Omental fat pad (tissue), 4 donors: ENCODE measurements at places on chromosomes 3 and 15. TPM values are rescaled to one million over a fixed set of nuclear protein-coding genes. Genes with fewer than 3 reads are reported as not detected.

GRCh38 chr15:87604857-87605446 is 651.6 kb downstream of the NTRK3 start:
- no peak for DNase-seq

DNA sequence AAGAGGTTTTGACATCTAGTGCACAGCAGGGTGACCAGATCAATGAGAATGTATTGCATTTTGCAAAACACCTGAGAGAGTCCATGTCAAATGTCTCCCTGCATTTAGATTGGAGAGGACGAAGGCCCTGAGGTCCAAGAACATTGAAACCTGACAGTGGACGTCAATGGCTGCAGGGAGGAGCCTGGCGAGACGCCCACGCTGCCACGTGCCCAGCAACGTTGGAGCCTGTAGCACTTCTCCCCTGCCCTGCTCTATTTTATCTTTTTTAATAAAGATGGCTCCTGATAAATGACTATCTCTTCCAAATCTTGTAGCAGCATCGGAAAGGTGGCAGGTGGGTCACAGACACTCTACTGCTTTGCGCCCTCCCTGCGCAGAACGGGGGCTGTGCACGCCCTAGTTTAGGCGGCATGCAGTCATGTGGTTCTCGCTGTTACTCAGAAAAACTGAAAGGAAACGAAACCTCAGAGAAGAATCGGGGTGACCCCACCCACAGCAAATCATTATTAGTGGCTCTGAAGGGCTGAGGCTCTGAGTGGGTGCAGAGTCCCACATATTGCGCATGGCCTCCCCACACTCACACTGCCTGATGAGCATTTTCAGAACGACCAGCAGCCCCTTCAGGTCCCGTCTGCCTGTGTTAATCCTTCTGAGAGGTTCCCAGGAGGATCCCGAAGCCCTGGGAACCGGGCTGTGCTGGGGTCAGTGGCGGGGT is 62.5 kb upstream of the TAMM41 start:
- no peak for DNase-seq

GRCh38 chr15:62854420-62855084 is 188.0 kb upstream of the TPM1 start:
- DNase-seq: no peak

DNA sequence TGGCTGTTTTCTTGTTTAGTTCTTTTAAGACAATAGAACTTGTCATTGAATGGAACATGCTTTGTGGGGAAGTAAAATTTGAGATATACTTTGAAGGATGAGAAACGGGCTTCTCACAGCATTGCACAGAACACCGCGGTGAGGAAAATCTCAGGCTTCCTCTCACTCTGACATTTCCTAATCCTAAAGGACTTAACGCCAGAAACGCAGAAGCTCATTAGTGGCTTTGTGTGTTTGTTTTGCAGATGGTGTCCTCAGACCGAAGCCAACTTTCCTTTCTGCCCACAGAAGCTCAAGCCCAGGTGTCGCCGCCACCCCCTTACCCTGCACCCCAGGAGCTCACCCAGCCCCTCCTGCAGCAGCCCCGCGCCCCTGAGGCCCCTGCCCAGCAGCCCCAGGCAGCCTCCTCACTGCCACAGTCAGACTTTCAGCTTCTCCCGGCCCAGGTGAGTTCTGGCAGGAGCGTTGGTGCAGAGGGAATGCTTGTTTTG is 78.9 kb upstream of the BLM start:
- DNase-seq: no peak

- DNase-seq: no peak
These were observed 169.6 kb downstream of the UACA start for GRCh38 chr15:70593795-70594194.

- no peak for DNase-seq
These were observed 58.8 kb upstream of the CTXND1 start for GRCh38 chr15:80310776-80311175.

GRCh38 chr3:32276279-32276841 is 37.9 kb downstream of the CMTM8 start:
- DNase-seq: no peak

Gene ACAN
- total RNA-seq: 0.06 TPM

Gene CXCR6
- 2.5 TPM for total RNA-seq

Gene CFAP20DC
- not detected for total RNA-seq

Gene CASR
- total RNA-seq: not detected

Gene GDPGP1
- 5.3 TPM for total RNA-seq

Gene REC114
- not detected for total RNA-seq
